Right kidney (tissue), 9 donors: ENCODE measurements at places on chromosomes 6 and 20.

GRCh38 chr20:38249536-38250310, 10.8 kb downstream of the KIAA1755 start:
- no peak for DNase-seq

DNA sequence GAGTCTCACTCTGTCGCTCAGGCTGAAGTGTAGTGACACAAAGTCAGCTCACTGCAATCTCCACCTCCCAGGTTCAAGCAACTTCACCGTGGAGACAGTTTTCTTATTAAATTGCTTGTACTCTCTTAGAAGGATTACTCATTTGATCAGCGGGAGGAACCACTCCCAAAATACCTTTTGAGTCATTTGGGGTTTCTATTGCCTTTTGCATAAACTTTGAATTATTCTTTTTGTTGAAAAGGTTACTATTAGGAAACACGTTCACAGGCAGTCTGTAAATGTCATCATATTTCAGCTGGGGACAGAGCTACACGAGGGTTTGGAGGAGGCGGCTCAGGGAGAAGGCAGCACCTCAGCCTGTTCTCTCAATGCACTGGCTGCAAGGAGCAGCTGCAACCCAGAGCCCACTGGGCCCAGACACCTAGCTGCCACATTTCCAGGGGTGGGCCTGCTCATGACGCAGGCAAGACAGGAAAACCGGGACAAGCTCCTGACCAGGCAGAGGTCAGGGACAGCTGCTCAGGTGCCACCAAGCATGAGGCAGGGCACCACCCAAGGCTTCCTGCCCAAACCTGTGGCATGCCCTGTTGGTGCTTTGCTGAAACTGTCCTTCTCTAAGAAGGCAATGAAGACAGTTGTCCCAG, 205.9 kb downstream of the BMP7 start:
- no peak for DNase-seq

- DNase-seq, result no peak
Observed at GRCh38 chr6:164947164-164947563, 362.2 kb downstream of the C6orf118 start.

DNA sequence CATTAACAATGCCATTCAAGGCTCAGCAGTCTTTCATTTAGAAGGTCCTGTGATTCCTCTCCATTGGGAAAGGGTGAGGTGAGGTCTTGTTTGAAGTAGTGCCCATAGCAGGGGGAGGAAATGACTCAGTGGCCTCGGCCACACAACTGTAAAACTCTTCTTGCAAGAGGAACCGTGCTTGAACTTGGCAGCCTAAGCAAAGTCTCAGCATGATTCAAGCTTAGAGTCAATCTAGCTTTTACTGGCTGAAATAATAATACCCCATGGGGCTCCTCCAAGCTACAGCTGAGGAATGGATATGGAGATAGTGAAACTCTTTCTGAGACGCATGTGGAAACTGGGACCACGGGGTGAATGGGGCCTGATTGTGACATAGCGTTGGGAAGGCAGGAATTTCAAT, 428.2 kb downstream of the BMP2 start:
- DNase-seq, result no peak

GRCh38 chr6:1175877-1176276, 136.0 kb upstream of the FOXQ1 start:
- DNase-seq, result no peak

DNA sequence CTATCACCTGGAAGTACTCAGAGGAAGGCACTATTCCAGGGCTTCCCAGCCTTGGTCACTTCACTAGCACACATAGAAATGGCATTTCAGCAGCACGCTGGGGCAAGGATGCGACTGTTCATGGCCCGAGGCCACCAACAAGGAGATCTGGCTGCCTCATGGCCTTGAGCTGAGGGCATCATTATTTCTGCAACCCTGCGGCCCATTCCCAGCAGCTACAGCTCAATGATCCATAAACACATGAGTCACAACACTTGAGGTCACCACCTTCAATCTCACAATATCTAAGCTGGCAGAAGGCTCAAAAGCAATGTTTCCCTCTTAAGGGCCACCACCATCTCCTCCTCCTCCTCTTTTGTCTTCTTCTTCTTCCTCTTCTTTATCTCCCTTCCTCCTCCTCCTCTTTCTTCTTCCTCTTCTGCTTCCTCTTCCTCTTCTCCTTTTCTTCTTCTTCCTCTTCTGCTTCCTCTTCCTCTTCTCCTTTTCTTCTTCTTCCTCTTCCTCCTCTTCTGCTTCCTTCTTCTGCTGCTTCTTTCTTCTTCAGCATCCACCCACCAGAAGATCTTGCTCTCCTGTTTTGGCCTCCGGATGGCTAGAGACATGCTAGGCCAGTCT, 382.9 kb upstream of the CNR1 start:
- no peak for DNase-seq

- DNase-seq, result no peak
Observed at GRCh38 chr6:87444362-87444761, 28.4 kb upstream of the SLC35A1 start.

GRCh38 chr6:149031201-149031858, 284.5 kb downstream of the UST start:
- DNase-seq, result no peak

DNA sequence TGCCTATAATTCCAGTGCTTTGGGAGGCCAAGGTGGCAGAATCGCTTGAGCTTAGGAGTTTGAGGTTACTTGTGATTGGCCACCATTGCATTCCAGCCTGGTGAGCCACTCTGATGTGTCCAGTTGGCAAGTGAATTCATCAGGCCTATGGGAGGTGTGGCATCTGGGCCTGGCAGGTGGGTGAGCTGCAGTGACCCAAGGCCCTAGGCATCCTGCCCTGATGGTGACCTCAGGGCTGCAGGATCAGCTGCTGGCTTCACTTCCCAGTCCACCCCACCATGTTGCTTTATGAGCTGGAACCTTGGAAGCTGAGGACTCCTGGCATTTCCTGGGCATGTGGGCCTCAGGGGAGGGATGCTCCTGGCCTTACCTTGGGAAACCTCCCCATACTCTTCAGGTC, 20.5 kb downstream of the RSPH9 start:
- DNase-seq, result no peak

- no peak for DNase-seq
Observed at GRCh38 chr20:40511478-40511877, 177.6 kb downstream of the MAFB start.

DNA sequence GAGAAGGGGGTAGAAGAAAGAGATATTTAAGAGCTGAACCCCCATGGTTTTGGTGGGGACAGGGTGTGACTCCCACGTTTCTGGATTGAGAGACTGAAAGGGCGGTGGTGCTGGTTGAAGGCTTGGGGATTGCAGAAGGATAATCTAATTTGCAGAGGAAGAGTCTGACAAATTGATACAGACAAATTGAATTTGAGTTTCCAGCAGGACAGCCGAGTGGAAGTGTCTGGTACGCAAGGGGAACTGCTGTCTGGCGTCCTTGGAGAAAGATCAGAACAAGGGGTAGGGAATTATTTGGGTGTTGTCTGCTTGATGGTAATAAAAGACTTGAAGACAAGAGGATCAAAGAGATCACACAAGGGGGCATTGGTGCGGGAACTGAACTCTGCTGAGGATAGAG, 40.5 kb upstream of the MDGA1 start:
- DNase-seq, result no peak

GRCh38 chr6:57127763-57128162, 37.8 kb downstream of the ZNF451 start:
- DNase-seq, result no peak

DNA sequence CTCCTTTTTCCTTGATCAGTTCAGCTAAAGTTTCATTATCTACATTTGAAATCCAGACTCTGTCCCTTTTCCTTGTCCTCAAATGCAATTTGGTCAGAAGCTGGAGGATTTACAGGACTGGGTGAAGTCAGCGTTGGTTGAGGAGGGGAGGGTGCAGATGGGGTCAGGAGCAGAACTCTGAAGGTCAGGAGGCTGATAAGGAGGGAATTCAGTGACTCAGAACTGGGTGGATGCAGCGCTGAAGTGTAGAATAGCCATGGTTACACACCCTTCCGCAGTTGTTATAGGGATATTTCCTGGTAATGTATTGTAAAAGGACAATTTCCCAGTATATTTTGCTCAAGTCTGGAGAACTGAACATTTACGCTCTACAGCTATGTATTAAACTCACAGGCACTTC, 133.1 kb upstream of the FOXA2 start:
- no peak for DNase-seq

DNA sequence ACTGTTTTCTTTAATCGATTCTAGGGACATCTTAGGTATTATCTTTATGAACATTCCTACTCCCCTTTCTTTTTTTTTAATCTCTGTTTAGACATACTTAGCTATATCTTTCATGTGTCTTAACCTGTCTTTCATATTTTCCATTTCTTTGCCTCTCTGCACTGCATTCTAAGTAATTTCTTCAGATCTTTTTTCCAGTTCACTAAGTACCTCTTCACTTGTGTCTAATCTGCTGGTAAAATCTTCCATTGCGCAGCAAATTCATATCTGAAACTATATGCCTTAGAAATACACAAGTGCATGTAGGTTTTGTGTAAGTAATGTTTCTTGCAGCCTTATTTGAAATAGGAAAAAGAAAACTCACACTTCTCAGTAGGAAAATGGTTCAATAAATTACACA, 165.4 kb upstream of the BTBD3 start:
- DNase-seq, result no peak

DNA sequence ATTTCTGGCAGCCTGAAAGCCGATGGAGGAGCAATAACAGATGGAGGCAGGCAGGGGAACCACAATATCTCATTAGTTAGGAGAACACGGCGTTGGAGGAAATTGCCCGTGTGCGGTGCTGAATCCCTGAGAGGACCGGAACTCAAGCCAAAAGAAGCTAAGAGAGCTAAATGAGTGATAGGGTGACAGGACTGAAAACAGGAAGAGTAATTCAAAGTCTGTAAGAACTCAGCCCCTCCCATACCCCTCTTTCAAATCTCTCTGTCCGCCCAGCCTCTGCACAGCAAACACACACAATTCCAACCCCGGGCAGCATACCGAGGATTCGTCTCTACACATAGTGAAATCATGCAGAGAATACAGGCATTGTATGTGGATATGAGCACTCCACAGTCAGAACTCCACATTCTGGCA, 2.6 kb upstream of the IPCEF1 start:
- DNase-seq, result no peak

- DNase-seq, result no peak
Observed at GRCh38 chr6:163346497-163346961, 68.0 kb upstream of the QKI start.

DNA sequence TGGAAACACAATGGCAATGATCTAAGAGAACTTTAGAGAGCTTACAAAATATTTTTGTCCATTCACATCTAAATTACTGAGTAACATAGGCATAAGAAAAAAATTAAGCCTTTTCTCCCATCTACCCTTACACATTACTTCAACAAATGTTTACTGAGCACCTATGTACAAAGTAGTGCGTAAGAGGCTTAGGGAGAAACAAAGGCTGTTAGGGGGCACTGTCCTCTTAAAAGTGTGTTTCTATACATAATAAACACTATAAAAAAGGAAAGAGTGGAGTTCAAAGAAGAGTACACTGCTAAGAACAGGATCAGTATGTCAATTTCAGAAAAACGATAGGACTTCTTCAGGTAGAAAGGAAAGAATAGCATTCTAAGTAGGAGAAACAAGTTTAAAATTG, 12.2 kb downstream of the ILRUN start:
- no peak for DNase-seq

DNA sequence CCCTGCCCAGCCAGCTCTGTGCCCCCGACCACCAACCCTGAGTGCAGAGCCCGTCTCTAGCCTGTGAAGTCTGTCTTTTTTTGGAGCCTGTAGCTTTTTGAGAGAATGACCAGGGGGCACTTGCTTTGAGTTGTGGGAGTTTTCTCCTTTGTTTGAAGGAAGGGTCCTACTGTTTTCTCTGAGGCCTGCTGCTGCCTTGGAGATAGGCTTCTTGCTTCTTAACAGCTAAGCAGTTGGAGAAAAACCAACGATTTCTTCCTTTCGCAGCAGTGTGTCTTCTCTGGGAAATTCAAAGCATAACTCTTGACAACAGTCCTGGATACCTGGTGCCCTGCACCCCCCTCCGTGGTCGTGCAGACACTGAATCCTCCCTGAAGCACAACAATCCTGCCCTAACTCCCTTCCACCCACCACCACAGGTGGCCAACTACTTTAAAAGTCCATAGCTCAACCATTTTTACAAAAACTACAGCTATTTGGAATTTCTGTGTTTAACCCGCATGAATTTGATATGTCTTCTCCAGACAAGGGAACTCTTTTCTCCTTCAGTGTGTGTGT, 61.0 kb downstream of the FAM50B start:
- DNase-seq, result no peak

- DNase-seq, result no peak
Observed at GRCh38 chr6:98574984-98575383, 259.4 kb upstream of the POU3F2 start.

- DNase-seq, result no peak
Observed at GRCh38 chr6:82894653-82895259, 170.9 kb downstream of the UBE3D start.

DNA sequence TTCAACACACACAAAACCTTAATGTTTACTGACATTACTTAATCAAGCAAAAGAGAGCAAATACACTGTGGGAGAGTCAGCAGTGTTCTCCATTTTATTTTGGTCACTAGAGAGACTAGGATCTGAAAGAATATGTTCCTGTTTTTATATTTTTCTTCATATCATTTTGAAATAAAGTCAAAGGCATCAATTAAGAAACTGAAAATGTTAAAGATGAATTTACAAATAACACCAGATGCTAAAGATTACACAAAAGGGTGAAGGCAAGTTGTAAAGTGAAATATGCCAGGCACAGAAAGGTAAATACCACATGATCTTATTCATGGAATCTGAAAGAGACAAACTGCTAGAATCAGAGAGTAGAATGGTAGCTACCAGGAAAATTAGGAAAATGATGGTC, 60.3 kb upstream of the FABP7 start:
- DNase-seq, result no peak

DNA sequence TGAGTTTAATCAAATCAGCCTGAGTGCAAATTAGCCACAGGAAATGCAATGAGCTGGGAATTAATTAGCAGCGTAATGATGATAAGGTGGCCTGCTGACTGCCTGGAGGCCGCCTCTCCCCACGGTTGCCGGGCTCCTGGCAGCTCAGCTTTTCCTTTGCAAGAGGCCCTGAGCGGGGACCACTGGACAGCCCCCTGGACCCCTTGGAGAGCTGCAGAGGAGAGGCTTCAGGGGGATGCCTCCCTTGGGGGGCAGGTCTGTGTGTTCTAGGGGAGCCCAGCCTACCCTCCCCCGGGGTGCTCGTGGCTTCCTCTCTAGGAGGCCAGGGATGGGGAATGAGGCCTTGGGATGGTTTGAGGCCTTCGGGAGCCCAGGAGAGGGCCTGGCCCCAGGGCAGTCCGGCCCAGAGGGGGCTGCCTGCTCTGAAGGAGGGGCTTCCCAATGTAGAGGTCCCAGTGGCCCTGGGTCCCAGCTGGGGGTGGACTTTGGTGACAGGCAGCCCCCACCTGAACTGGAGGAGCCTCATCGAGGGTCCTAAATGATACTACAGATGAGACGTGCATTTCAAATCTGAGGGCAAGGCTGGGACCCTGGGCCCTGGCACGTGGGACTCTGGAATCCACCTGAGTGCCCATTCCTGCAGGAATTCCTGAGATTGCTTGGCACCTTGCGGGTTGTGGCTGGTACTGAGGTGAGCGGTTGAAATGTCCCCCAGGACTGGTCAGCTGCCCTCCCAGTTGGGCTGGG, 66.4 kb upstream of the BHLHE23 start:
- DNase-seq, result no peak
